ENCODE measurements at places on chromosomes 6 and 20. TPM values are rescaled to one million over a fixed set of nuclear protein-coding genes. Genes with fewer than 3 reads are reported as not detected.

Gene GPR63
- total RNA-seq = 6.3 TPM

Gene KCNG1
- total RNA-seq = 78.2 TPM

Gene WFDC2
- 6.1 TPM for total RNA-seq

Gene ECT2L
- total RNA-seq = 0.16 TPM

Gene RCAN2
- 6.3 TPM for total RNA-seq

Gene OOEP
- 26.9 TPM for total RNA-seq

Gene MUC22
- 0.31 TPM for total RNA-seq

Gene MATN4
- total RNA-seq = 3.5 TPM

Gene OXT
- 6.7 TPM for total RNA-seq

Gene MLN
- total RNA-seq = not detected

Gene PLN
- total RNA-seq = 2.0 TPM

Gene SLC2A10
- total RNA-seq = 12.0 TPM

Gene SLC16A10
- 16.9 TPM for total RNA-seq

Gene LBP
- 0.87 TPM for total RNA-seq

Gene NMBR
- total RNA-seq = 1.6 TPM

Gene CD93
- 14.2 TPM for total RNA-seq

Gene EYA4
- 10.7 TPM for total RNA-seq

Gene FOXS1
- 4.3 TPM for total RNA-seq

Gene SOD2
- 56.5 TPM for total RNA-seq

All from testis (tissue), 5 donors.